ENCODE measurements at places on chromosomes 1 and 21.

- no peak for DNase-seq
Observed at GRCh38 chr1:171296897-171297296, 17.1 kb upstream of the FMO4 start.

DNA sequence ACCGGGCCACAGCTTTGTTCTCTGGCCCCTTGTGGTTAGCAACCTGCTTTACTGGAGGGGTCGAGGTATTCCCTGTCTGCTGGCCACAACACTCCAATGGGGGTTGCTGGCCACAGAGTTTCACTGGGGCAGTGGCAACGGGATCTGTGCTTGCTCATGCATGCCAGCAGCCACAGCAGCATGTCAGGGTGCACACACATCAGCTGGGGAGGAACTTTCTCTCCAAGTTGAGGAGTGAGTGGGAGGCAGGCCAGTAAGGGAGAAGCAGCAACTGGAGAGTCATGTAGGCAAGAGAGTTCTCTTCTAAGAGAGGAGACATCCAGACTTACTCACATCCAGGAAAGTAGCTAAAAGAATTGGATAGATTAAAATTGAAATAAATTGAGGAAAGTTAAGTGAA is 38.0 kb downstream of the SAMD13 start:
- DNase-seq, result no peak

GRCh38 chr1:51669816-51670215 is 52.9 kb downstream of the OSBPL9 start:
- DNase-seq, result no peak

DNA sequence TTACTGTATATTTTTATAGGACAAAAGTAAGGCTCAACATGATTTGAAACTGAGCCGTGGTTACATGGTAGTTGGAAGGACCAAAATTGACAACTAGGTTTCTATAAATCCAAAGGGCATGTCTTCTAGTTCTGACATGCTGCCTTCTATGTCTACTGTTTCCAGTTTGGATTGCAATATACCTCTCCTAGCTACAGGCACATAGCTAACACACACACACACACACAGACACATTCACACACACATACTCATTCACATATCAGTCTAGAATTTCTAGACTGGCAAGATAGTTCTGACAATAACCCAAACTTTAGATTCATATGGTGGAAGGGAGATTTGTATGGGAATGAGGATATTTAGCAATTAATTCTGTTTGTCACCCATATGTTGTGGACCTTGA is 544.8 kb upstream of the CAMK1G start:
- DNase-seq, result no peak

GRCh38 chr1:26993237-26994019 is at the start of gene TRNP1:
Gene TRNP1, plus strand, starts transcription at chr1:26993692. Its CDS starts 95 bp downstream, at chr1:26993787.
- DNase-seq, result peak; percentile 66

GRCh38 chr1:91455896-91456295 is 44.8 kb upstream of the CDC7 start:
- DNase-seq, result no peak

- DNase-seq, result no peak
Observed at GRCh38 chr1:234768171-234768568, 158.2 kb upstream of the IRF2BP2 start.

GRCh38 chr1:242556276-242556675 is 31.8 kb upstream of the PLD5 start:
- DNase-seq, result no peak

GRCh38 chr21:42242611-42243010 is 23.7 kb downstream of the ABCG1 start:
- DNase-seq, result no peak

- no peak for DNase-seq
Observed at GRCh38 chr1:40582116-40582515, 50.7 kb downstream of the ZNF684 start.

DNA sequence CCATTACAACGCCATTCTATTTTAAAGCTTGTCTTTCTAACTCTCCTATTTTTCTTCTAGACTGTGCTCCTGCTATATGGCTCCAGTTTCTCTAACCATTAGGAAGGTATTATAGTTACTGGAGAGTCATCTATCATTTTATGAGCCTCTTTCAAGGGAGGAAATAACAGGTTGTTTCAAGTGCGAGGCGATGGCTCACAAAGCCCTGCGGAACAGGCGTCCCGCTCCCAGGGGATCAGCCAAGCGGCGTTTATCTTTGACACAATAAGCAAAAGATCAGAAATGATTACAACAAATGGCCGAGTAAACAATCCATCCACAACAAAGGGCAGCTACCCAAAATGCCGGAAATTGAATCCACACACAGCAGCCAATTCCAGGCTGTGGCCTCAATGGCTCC is 249.5 kb upstream of the POU3F1 start:
- no peak for DNase-seq

DNA sequence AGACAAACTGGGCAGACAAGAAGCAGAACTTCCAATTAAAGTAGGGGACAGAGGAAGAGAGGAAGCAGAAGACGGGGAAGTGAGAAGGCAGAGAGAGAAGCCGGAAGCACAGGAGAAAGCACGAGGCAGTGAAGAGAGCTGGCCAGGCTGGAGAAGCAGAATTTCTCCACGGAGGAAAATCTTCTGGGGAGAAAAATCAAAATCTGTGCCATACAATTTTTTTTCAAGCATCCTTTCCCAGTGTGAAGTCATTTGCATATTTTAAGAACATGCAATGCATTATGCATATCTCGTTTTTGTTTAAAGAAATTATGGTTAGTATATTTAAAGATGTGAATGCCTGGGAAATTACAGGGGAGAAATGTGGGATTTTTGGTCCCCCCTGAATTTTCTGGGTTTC is 7.3 kb upstream of the CAMK2N1 start:
- DNase-seq, result no peak

DNA sequence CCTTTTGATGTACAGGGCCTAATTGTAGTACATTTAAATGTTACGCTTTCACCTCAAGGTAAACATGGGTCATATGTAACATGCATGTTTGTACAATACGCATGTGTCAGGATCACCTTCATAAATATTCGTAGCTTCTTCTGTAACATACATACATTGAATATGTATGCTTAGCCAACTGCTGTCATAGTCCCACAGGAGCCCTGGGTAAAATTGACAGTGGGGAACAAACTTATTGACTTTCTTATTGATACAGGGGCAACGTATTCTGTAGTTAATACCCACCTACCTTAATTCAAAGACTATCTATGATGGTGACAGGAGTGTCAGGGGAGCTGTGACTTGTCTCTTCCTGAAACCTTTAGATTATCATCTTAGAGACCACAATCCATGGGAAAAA is 3.7 kb upstream of the REN start:
- no peak for DNase-seq

DNA sequence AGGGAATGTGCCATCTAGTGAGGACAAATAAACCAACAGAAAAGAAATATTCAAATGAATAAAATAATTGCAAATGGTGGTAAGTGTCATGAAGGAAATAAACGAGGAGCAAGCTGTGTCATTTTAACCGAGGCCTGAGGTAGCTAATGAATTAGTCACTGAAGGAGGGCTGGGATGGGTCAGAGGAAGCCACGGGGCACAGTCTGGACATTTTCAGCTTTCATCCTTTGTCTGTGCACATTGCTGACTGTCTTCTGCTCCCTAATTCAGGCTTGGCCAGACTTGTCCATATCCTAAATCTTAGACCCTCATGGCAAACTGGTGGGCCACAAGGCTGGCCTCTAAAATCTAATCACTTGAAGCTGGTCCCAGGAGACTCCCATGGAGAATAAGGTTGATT is 138.4 kb downstream of the RHOU start:
- no peak for DNase-seq

DNA sequence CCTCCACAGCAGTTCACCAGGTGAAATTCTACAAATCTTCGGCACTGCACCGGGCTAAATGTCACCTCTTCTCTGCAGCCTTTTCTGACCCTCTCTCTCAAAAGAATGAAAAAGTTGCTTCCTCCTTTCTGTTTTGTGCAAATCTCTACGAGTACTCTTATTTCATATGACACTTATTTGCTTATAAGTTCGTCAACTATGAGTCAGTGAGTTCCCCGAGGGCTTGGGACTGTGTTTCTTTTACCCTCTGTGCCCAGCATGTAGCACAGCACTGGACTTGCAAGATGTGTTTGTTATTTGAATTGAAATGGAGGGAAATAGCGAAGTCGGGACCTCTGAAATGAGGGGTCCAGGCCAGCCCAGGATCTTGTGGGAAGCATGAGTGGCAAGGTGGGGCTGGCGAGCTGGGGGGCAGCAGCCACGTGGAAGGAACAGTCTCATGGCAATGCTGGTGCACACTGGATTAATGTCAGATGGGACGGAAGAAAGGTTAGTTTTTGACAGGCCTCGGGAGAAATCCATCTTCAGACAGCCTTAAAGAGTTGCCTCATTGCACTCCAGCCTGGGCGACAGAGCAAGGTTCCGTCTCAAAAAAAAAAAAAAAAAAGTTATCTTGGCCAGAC is 6.2 kb downstream of the SLC6A9 start:
- no peak for DNase-seq

Data from immature natural killer cell (primary cell).